ENCODE measurements at places on chromosomes 3 and 15.

DNA sequence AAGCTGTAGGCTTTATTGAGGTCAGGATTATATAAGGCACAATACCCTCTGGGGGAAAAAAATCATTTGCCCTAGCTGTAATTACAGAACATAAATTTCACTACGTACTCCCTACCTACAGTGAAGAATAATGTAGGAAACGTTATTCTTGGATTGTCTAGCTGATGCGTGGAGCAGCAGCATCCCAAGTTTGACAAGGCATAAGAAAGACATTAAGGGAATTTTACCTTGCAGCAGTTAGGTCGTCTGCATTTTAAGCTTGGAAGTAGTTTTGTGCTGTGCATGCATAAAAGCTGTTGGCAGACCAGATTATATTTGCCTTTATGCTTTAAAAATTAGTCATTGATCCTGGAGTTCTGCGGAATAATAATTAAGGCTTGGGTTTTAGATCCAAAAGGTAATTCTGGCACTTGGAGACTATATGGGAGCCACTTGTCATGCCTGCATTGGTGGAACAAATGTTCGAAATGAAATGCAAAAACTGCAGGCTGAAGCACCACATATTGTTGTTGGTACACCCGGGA is 2.2 kb downstream of the EIF4A2 start:
- DNase-seq: no peak

DNA sequence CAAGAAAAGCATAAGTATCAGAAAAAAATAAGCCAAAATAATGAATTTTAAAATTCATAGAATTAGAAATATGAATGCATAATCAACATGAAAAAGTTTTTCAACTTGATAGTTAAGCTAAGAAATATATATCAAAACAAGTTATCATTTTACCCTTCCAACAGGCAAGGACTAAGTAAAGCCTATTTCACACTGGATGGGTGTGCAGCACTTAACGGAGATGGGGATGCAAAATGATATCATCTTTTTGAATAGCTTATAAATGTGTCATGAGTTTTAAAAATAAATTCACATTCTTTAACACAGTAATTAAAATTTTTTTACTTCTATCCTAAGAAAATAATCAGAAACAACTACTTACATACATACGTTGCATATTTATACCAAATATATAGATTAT is 20.9 kb downstream of the PIK3R4 start:
- no peak for DNase-seq

DNA sequence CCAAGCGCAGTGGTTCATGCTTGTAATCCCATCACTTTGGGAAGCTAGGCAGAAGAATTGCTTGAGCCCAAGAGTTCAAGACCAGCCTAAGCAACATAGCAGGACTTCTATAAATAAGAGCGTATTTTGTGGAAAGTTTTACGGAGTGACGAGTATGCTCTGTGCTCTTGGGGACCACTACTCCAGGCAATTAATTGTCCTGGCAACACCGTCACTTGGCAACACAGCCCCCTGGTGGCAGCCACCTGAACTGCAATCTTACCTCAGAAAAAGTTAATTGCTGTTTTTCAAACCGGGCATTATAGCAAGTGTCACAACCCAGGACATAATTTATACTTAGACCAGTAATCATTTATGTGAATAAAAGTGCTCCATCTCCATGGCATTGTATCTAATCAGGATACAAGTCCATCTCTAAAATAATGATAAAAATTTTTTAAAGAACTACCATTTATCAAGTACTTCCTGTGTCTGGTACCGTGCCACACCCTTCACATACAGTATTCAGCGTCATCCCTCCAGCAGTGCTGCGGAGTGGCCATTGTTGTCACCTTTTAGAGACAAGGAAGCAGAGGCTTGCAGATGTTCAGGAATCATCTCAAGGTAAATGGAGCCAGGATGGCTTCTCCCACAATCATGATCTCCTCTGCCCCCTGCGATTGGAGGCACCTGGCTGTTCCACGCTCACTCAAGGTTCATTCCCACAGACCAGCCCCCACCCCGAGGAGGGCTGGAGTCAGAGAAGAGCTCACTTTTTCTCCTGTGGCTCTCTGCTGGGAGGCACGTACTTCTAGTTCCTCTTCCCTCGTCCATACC is 34.5 kb downstream of the PLA2G4D start:
- DNase-seq: peak; percentile 71

DNA sequence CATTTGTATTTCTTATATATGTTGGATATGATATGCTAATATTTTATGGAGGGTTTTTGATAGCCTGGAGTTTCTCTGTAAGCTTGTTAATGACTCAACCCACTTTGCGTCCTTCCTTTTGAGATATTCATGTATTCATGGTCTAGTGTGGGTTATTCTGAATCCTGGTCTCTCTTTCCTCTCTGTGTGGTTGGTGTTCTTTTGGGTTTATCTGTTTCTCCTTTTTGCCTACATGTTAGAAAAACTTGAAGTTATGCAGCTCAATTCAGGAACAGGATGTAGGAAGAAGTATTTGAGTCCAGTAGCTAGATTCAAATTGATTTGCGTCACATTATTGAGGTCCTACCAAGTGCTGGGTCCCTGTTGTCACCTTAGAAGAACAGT is 28.1 kb downstream of the CMTM7 start:
- no peak for DNase-seq

DNA sequence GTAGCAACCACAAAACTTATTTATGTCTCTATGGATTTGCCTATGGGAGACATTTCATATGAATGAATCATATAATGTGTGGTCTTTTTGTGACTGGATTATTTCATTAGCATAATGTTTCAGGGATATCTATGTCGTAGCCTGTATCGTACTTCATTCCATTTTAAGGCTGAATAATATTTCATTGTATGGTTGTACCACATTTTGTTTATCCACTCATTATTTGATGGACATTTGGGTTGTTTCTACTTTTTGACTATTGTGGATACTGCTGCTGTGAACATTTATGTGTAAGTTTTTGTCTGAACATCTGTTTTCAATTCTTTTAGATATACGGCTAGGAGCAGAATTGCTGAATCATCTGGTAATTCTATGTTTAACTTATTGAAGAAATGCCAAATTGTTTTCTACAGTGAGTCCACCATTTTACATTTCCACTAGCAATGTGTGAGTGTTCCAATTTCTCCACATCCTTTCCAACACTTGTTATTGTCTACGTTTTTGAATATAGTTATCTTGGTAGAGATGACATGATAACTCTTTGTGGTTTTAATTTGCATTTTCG is 134.4 kb upstream of the DAZL start:
- no peak for DNase-seq

- no peak for DNase-seq
Observed at GRCh38 chr15:23646165-23647000, 1.3 kb downstream of the MAGEL2 start.

DNA sequence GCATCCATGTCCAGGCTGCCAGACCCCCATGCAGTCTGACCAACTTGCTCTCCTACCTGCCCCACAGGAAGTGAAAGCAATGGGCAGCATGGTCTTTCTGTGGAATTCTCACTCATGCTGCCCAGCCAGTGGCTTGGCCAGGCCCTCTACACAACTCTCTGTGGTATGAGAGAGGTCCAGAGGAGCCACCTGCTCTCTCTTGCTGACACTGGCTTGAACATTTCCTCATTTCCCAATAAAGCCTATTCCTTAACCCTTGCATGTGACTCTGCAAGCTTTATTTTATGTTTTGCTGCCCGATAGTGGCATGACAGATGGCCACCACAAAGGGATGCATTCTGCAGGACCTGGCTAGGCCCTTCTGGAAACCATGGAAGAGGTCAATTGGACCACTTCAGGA is 53.8 kb downstream of the CCR1 start:
- no peak for DNase-seq

GRCh38 chr15:83784975-83785374 is 131.1 kb downstream of the ADAMTSL3 start:
- DNase-seq: no peak

- DNase-seq: no peak
Observed at GRCh38 chr15:70154718-70155347, 57.1 kb upstream of the TLE3 start.

DNA sequence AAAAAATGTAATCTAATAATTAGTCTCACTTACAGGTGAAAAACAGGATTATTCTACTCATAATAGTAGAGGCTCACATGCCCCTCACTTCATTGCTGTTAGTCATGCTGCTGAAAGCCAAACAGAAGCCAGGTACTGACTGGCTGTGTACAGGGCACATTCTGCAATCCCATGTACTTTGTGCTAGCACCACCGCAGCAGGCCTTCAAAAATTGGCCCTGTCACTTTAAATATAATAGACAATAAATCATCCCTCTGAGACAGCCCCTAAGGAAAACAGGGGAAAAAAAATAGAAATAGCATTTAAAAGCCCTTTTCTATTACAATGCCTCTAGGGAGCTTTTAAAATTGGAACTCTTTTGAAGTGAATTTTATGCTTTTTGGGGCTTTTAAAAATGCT is 723.8 kb downstream of the TUSC7 start:
- DNase-seq: no peak

DNA sequence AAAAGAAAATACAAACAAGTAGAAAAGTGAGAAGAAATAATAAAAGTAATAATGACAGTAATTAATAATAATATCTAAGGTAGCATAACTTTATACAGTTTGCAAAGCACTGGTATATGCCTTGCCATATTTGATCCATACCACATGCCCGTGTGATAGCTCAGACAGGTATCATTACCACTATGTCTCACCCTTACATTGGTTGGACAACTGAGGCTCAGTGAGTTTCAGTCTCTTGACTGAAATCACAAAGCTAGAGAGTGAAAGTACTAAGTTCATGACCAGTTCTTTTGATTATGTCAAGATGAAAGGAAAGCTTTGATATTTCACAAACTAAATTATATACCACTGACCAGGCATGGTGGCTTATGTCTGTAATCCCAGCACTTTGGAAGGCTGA is 408.9 kb downstream of the GAP43 start:
- DNase-seq: no peak

DNA sequence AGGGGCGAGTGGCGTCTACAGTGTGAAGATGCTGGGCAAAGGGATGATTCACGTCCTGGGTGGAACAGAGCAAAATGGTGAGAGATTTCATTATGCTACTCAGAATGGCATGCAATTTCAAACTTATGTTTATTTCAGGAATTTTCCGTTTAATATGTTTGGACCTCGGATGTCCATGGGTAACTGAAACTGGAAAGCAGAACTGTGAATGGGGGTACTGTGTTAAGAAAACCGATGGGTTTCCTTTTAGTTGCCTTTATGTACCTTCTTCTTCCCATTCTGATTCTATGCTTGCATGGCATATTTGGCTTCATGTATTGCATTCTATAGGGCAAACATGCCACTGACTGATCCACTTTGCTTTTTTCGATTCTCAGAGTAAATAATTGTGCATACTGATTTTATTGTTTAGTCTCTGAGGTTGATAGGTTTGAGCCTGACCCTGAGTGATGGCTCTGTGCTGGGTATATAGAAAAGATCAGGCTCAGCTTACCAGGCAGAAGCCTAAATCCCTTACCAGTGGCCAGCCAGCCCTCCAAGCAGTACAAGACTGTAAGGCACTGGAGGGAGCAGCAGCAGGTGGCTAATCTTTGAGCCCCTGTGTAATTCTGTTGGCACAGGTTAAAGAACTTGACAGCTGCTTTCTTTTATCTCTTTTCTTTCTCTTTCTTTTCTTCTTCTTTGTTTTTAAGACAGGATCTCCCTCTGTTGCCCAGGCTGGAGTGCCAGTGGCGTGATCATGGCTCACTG is 4.5 kb downstream of the QTRT2 start:
- no peak for DNase-seq

DNA sequence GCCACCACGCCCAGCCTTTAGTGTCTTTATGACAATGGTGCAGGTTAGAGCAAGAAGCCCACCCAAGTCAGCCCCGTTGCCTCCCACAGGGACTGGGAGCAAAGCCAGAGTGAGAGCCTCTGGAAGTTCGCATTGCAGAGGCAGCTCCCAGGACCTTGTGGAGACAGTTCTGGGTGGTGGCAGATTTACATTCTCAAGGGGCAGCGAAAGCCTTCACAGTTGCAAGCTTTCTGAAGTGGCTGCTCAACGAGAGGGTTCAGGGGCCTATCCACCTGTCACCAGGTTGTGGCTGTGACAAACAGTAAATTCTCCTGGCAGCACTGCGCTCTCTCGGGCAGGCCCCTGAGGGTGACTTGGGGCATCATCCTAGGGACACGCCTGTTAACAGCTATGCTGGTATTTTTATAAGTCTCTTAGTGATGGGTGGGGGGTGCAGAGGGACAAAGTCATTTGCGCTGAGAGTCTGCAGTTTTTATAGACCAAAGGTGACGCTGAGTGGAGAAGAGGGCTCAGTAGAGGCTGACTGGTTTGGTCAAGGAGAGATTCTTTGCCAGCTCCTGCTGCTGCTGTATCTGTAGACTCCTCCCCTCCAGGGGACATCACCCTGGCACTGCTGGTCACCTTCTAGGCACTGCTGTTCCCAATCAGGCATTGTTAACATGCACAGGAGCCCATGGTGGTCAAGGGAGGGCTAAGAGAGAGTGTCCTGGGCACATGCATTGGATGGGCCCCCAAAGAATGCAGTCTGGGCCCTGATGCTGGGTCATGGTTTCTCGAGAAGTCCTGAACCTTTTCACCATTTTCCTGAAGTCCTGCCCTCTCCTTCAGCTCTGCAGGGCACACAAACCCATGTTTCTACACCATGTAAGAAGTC is 57.5 kb upstream of the KLF13 start:
- no peak for DNase-seq

DNA sequence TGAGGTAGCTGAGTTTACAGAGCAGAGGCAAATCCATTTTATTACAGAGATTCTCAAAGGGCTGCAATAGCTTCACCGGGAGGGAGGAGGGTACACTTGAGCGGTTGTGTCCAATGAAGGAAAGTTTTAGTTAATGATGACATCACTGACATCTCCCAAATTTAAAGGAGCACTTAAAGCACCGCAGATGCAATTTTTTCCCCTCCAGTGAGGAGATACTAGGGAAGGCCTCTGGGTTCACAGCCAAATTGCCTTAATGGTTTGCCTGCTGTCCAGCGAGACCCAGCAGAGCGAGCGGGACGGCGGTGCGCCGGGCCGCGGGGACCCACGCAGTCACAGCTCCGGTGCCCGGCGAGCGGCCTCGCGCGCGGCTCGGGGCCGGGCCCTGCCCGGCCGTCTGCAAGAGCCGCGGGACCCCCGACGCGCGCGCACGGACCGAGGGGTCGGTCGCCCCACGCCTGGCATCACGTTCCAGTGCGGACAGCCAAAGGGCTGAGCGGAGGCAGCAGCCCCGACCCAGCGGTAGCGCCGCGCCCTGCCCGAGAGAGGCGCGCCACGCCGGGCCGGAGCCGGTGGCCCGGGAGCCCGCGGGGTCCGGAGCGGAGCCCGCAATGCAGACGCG is 160.5 kb upstream of the CHRNA7 start:
- no peak for DNase-seq

- DNase-seq: no peak
Observed at GRCh38 chr3:36874424-36874823, 70.4 kb downstream of the TRANK1 start.

Data from CD4-positive, alpha-beta T cell treated with Interleukin-10 for 1 hour (primary cell).